ENCODE measurements at places on chromosomes 3 and 15. TPM values are rescaled to one million over a fixed set of nuclear protein-coding genes. Genes with fewer than 3 reads are reported as not detected.
A peak's percentile ranks its signal among the peaks of the same experiment; 100 is the strongest.

- peak; percentile 73 for DNase-seq
- no peaks in the 10 kb centered on the region for H3K36me3 ChIP-seq
- no peak overlapping the region for H3K4me3 ChIP-seq
- no peaks in the 10 kb centered on the region for H3K4me1 ChIP-seq
- peaks cover 33% of the 10 kb centered on the region for H3K27me3 ChIP-seq
Observed at GRCh38 chr3:132038198-132038825, 3.5 kb upstream of the CPNE4 start.

REC114 gene
- not detected for total RNA-seq

NSMCE3 gene
- total RNA-seq, result 9.7 TPM

TRAT1 gene
- total RNA-seq, result not detected

EFCC1 gene
- total RNA-seq, result not detected

DNA sequence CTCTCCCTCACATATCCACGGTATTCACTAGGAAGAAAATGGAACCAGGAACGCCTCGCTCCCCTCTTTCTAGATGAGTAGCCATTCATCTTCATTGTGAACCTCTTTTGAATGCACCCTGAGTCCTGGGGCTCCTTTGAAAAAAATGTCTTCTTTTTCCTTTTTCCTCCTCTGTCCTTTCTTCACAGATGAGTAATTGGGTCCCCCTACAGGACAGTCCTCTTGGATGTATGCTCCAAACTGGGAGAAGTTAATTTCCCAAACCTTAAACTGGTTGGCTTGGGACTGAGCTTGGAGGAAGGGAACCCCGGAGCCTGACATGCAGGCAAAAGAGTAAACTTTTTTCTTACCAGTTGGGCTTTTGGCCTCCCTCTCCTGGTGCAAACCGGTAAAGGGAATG lies 108.8 kb downstream of the DPH6 start:
- H3K27ac ChIP-seq, result 0 out of 2 replicates have a peak overlapping the region, but pooled peaks have one; percentile 26
- H3K4me3 ChIP-seq, result no peak overlapping the region
- no peaks in the 10 kb centered on the region for H3K36me3 ChIP-seq
- no peaks in the 10 kb centered on the region for H3K27me3 ChIP-seq

Measured in GM23338 (cell line).